ENCODE measurements at places on chromosomes 5 and 9.

- DNase-seq, result no peak
Measured at GRCh38 chr5:140110646-140110957, 3.3 kb upstream of the PURA start.

DNA sequence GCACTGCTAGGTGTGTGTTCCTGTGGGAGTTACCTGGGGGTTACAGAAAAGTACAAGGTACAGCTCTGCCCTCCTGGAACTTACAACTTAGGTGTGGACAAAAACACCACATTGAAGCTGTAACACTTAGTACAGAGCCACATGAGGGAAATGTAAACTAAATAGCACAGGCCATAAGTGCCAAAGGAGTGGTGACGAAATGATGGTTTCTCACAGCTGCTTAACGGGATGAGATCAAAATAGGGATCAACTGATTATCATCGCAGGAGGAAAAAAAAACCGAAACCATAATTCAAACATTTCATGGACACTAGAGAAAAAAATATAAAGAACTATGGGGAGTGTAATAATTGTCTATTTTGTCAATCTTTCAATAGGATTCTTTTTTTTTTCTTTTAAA, 5.9 kb downstream of the LIX1 start:
- no peak for DNase-seq

- no peak for DNase-seq
Measured at GRCh38 chr9:100605405-100605804, 27.5 kb downstream of the CAVIN4 start.

GRCh38 chr5:60586307-60586901, 113.6 kb downstream of the DEPDC1B start:
- DNase-seq, result no peak

GRCh38 chr9:26947736-26948135, 694 bp upstream of the PLAA start:
- no peak for DNase-seq

DNA sequence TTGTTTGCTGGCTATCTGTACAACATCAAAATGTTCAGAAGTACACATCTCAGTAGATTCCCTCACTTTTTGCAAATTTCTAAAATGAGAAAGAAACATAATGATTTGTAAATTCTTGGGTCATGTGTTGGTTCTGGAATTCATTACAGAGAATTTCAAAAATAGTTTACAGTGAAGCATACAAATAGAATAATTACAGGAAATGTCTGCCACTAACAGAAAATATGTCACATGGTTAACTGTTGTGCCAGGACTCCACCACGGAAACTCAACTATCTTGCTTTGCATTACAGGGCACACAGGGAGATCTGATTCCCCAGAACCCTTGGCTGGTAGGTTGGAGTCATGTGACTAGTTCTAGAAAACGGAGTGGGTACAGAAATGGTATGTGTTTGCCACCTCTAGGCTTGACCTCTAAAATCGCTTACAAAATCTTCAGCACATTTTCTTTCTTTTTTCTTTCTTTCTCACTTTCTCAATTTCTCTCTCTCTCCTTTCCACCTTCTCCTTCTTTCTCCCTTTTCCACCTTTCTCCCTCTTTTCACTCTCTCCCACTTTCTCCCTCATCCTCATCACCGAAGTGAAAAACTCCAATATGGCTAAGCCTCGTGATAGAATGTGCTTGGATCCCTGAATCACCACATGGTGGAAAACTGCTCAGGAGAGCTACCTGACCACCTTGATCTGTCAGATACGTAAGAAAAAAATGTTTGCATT, 32.4 kb downstream of the RASEF start:
- DNase-seq, result no peak

GRCh38 chr9:130446101-130446861, 1.5 kb downstream of the ASS1 start:
- DNase-seq, result no peak

- DNase-seq, result no peak
Measured at GRCh38 chr5:53613061-53613460, 52.6 kb downstream of the NDUFS4 start.

- no peak for DNase-seq
Measured at GRCh38 chr9:85007748-85008147, 338.2 kb downstream of the NTRK2 start.

DNA sequence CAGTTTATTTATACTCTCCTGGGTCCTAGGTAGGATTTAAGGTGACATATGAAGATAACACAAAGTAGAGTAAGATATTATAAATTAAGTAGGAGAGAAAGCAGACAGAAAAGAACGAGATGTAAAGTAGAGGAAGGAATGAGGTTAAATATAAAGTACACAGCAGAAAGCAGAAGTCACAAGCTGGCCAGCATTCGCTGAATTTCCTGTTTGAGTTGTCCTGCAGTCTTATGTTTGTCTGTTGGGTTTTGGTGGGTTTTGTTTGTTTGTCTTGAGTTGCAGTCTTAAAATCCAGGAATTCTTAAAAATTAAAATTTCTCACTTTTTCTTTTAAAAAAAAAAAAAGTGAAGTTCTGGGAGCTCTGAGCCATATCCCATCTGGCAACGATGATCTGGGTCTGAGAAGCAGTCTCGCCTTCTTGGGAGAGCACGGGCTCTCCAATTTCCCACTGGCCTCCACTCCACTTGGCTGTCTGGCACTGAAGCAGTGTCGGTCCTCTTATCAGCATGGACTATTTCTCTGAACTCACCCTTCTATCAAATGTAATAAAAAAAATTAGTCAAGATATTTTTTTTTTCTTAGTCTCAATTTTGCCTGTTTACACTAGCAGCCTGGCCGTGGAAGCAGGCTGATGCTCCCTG, 2.0 kb downstream of the S100Z start:
- no peak for DNase-seq

GRCh38 chr9:27090711-27091110, 18.3 kb upstream of the TEK start:
- DNase-seq, result no peak

GRCh38 chr9:38086496-38086895, 17.5 kb upstream of the SHB start:
- DNase-seq, result no peak

- DNase-seq, result no peak
Measured at GRCh38 chr9:120184266-120184665, 395.7 kb downstream of the CDK5RAP2 start.

- DNase-seq, result no peak
Measured at GRCh38 chr9:87662808-87663528, 63.0 kb upstream of the CTSL start.

- no peak for DNase-seq
Measured at GRCh38 chr9:130874783-130875182, 21.8 kb downstream of the QRFP start.

GRCh38 chr9:87498811-87499360, 1.2 kb downstream of the DAPK1 start:
- no peak for DNase-seq

GRCh38 chr5:158812408-158812807, 287.3 kb downstream of the EBF1 start:
- no peak for DNase-seq

DNA sequence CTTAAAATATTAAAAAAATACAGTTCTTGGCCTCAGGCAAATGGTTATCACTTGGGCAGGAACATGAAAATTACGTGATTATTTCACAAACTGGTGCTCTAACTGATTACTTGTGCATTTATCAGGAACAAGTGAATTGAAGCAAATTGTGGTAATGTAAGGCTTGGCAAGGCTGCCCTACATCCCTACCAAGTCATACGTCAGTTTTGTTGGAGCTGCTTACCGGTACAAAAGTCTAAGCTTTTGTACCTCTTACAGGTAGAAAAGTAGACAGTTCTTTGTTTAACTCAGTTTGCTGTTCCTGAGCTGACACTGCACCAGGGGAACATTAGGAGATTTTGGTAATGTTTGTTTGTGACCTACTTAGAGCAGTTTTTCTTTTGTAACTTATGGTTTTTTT, 2.2 kb downstream of the G3BP1 start:
- no peak for DNase-seq

Measured in stimulated activated CD4-positive, alpha-beta T cell treated with anti-CD3 and anti-CD28 coated beads, Interleukin-1b, Interleukin-23, amount 100 ng/mL, for 1 hour (primary cell).